Fibroblast of skin of right quadriceps (primary cell): ENCODE measurements at places on chromosomes 2 and 18.

- no peak for DNase-seq
Measured at GRCh38 chr2:183000846-183001245, 37.4 kb downstream of the NCKAP1 start.

- no peak for DNase-seq
Measured at GRCh38 chr2:205967391-205968075, 118.4 kb downstream of the INO80D start.

DNA sequence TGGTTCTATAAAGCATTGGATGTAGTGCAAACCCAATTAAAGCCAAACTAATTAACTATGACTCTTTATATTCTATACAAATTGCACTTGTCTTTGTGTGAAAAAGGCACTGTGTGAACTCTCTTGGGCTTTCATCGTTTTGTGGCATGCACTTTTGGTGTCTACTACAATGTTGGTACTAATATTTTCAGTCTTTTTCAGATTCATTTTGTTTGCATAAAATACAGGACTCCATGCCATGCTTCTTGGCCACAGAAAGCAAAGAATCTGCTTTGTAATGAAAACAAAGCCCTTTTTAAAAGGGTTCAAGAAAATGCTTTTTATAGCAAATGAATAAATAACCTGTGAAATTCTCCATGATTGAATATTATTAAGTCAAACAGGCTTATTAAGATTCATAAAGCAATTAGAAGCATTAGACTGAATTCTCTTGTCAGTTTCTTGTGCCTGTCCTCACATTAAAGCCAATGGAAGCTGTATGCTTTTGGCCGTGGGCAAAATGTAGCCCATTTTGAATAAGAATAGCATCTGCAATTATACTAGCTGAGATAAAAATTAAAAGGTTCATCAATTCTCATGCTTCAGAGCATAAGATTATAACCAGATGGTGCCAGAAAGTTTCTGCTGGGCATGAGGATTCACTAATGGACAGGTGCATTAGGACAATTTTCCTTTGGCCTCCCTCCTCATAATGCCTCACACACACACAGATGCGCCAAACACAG, 1665.2 kb downstream of the SUCLG1 start:
- no peak for DNase-seq

DNA sequence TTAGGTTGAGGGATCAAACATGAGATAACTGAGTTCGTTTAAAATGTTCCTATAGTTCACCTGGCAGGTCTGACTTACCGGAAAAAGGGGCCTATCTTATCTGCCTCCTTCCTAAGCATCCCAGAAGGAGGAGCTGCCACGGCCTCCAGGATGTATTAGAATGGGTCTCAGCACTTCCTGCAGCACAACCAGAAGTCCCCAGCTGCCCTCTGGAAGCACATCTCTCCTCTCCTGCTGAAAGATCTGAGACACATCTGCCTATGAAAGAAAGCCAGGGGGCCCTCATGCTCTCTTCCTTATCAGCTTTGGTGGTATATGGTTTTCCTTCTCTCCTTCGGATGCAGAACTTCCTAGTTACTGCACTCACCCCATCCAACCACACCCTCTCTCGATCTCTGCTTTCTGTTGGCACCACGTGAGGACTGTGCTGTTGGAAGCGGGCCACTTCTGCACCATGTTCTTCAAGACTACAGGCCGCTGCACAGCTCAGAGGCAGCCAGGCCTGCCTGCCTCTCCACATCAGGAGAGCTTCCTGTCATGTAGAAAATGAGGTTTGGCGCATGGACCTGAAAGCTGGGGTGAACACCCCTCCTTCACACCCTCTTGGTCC, 6.5 kb downstream of the IGFBP5 start:
- no peak for DNase-seq

- DNase-seq = no peak
Measured at GRCh38 chr2:126115975-126116374, 540.0 kb upstream of the GYPC start.

DNA sequence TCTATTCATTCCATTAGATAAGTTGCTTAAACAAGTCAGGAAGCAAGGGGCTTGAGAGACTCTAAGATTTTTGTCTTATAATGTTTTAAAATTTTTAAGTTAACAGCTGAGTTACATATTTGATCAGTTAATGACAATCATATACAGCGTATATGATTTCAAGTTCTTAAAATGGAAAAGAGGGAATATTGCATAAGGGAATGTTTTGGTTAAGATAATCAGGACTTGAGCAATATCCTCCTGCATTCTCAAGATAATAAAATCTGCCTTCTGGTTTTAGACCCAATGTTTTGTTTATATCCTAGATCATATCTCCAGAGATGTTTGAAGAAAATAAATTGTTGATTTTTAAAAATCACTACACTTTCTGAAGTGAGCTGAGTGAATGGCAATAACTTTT, 13.4 kb upstream of the DYNC1I2 start:
- DNase-seq = no peak

DNA sequence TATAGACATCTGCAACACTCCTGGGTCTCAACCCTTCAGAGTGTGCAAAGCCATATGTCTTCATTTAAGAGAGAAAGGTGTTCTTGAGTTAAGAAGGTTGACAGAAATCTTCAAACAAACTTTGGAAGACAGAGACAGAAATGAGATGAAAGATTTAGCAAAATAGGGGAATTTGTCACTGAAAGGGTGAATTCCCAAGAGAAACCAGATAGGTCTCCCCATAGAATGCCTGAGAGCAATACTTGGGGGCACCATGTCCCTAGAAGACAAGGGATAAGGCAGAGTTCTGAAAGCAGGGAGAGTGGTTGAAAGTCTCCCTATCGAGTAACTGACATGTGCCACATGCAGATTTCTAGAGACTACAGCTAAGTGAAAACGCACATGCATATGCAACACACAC, 50.0 kb downstream of the AP1S3 start:
- no peak for DNase-seq

GRCh38 chr2:157260533-157261198, 3.2 kb downstream of the GALNT5 start:
- peak; percentile 11 for DNase-seq

GRCh38 chr2:64374686-64375085, 79.3 kb upstream of the LGALSL start:
- no peak for DNase-seq

DNA sequence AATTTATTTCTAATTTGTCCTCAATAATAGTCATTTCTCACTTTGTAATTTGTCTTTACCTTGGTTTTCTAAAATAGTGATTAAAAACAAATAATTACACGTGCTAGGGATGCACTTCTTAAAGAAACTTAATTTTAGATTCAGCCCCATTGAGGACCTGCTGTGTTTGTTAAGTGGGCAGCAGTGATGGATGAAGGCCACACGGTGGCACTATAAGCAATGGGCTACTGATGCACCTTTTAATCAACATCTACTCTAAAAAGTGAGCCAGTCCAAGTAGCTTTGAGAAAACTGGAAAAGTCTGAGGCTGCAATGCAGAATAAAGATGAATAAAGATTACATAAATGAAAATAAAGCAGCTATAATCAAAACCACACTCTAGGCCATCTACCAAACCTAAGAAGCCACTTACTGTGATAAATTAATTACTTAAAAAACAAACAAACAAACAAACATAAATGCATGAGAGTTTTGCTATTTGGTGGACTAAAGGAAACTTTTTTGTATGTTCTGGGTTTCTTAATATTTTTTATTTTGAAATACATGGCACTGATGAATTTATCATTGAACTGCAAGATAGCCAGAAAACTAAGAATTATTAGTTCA, 89.3 kb downstream of the PDE11A start:
- DNase-seq = peak; percentile 54

DNA sequence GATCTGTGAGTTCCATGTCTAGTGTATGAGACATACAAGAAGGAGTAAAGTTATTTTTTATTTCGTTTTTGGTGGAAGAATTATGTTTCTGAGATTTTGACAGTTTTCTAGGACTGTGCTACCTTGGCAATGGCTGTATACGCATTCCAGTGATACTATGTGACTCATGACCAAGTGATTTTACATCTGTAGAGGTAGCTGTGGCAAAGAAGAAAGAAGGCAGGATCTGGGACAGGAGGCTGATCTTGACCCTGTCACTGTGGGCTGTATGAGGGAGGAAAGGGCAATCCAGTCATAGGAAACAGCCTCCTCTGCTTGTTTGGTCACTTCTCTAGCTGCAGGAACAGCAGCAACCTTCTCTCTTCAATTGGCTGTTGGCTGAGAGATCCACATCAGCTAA, 44.0 kb upstream of the PDCL3 start:
- DNase-seq = no peak

DNA sequence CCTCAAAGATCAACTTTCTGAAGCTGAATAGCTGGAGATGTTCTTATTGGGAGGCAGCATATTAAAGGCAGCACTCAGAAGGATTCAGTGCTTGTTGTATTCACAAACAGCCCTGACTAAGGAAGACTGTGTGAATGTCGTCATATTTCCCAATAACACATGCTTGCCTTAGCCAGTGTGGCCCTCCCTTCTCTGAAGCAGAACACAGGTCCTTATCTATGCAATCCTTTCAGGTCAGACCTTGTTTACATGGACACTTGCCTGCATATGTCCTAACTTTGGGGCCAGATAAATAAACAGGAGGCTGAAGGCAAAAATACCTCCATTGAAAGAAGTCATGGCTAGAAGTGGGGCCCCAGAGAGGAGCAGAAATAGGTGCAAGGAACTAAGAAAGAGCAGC, 97.2 kb downstream of the SLC4A3 start:
- DNase-seq = no peak

DNA sequence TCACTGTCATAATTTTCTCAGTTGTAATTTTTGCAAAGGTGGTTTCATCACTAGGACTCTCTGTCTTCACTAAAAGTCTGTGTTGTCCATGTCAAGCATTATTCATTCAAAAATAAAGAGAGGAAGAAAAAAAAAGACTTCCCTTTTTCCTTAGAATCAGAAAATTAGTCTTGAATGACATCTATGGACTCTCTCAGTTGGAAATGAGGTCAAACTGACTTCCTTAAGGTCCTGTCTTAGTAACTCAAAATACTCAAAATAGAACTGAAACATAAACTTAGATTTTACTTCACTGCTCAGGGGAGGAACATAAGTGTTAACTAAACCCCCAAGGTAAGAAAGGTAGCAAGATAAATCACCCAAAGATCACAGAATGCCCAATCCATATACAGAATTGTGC, 2.2 kb upstream of the ZNF407 start:
- DNase-seq = no peak

DNA sequence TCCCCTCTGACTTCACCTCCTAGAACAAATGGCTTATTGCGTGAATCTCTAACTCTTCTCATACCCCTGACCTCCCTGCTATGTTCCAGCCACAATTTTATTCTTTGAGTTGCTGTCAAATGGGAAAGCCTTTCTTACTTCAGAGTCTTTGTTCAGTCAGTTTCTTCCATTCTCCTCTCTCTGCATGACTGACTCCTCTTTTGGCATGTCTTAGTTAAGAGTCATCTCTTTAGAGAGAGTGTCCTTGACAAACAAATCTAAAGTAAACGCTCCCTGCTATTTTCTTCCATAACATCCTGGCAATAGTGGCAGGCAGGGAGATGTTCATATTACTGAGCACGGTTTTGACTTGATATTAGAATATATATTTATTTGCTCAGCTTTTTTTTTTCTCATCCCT, 170.7 kb upstream of the ERBB4 start:
- DNase-seq = no peak

DNA sequence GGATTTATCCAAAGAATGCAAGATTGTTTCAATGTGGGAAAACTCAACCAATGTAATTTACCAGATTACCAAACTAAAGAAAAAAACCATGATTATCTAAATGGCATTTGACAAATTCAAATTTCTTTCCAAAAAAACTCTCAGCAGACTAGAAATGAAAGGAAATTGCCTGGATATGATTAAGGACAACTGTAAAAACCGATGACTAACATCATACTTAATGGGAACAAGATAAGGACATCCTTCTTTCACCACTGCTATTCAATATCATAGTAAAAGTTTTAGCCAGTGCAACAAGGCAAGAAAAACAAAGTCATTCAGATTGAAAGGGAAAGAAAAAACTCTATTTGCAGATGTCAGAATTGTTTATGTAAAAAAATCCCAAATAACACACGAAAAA, 4.4 kb upstream of the CCDC150 start:
- no peak for DNase-seq

- peak; percentile 94 for DNase-seq
Measured at GRCh38 chr2:65456064-65456463, 23.7 kb upstream of the SPRED2 start.

- no peak for DNase-seq
Measured at GRCh38 chr18:73944715-73945114, 202.9 kb downstream of the FBXO15 start.

- no peak for DNase-seq
Measured at GRCh38 chr2:201018636-201019035, 52.8 kb downstream of the HYCC2 start.

GRCh38 chr2:220348206-220348605, 720.8 kb downstream of the SLC4A3 start:
- no peak for DNase-seq

DNA sequence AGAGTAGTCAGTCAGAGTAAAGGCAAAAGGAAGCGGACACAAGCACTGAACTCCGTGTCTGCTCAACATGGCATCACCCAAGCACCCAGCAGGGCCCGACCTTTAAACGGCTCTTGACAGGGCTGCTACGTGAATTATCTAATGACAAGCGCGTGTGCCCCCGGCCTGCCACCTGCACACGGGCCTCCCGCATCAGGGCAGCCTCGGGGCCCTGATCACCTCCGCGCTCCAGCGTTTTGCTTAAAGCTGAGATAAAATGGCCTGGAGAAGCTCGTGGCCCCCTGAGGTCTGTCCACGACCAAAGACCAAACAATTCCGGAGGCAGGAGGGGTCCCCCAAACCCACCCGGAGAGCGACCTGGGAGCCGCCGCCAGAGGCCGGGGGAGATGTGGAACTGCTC, 376 bp downstream of the NDUFA10 start:
- no peak for DNase-seq

GRCh38 chr2:177543007-177543760, 150.6 kb downstream of the AGPS start:
- DNase-seq = peak; percentile 92

DNA sequence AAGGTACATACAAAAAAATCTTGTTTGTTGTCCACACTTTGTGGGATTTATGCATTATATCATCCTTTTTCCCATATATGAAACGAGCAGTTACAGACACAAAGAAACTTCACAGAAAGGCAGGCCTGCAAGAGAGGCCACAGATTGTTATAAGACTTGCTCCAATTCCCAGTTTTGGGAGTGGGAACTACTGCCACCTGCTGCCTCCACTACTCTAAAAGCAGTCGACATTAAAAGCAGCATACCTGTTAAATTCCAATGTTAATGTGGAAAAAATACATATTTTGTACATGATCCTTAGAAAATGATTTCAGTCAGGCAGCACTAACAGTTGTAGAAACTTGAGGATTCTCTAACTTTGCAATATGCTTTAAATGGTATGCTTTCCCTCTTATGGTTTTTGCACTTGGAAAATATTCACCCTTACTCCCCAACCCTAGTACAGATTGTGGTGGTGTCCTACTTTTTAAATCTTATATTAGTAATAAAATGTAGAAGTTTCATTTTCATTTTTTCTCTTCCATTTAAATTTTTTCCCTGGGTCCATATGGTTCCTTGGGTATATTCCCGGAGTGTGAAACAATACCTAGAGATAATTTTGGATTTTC, 37.9 kb downstream of the SLC38A11 start:
- peak; percentile 47 for DNase-seq
